ENCODE measurements at places on chromosomes 5 and 9.

DNA sequence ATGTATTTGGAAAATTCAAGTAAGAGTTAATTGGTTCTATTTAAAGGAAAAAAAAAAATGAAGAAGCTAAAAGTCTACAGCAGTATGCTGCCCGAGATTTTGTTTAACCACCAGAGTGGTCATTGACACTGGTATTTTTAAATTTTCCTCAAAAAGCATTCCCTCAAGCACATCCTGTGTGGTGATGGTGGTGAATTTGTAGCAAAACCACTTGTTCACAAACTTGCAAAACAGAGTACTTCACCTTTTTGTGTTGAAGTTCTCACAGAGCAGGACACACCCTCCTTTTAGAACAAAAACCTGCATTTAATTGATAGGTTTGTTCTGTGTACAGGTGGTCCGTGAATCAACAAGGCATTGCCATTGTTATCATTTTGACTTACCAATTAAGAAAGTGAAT is 374.2 kb downstream of the EFNA5 start:
- DNase-seq = no peak

GRCh38 chr5:8366266-8366665 is 497.3 kb downstream of the MTRR start:
- no peak for DNase-seq

GRCh38 chr5:149731617-149732323 is 1.7 kb downstream of the PPARGC1B start:
- DNase-seq = peak; percentile 22

GRCh38 chr5:163548649-163549048 is 43.2 kb downstream of the MAT2B start:
- no peak for DNase-seq

GRCh38 chr5:11268891-11269290 is 507.9 kb upstream of the DAP start:
- DNase-seq = no peak

DNA sequence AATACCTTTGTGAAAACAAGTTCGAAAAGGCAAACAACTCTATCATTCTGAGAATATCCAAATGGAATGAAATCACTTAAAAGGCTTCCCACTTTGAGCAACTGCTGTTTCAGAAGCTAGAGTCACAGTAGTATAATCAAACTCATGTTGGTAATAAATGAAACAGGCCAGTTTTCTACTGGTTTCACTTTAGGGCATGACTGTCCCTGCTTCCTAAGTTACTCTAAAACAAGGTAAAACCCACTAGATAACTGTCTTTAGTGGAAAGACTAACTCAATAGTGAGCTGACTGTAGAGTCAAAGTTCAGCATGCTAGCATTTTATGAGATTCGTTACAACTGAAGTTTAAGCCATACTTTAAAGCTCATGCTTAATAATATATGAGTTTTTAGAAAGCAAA is 6.0 kb downstream of the CDC26 start:
- DNase-seq = no peak

- no peak for DNase-seq
Observed at GRCh38 chr5:179054036-179054785, 6.0 kb upstream of the ZNF354C start.

DNA sequence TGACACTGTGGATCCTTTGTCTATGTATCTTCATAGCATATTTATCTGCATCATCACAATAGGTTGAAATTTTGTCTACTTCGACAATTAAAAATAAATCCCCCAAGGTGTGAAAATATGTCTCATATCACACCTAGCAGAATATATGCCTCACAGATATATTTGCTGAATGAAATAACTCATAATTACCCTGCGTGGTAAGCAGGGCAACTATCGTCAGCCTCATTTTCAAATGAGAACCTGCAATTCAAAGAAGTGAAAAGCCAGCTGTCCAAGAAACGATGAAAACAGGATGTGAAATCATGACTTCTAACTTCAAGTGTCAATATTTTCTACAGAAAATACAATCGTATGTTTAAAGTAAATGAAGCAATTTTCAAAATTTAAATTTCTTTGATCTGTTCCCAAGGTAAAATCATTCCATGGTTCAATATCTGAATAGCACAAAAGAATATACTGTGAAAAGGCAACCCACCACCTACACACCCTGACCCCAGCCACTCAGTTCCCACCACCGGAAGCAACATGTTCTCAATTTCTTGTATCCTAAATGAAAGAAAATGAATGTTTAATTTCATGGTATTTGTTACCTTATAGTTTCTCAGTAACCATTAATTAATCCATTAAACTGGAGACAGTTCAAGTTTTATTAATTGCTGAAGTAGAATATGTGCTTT is 57.1 kb downstream of the TBCA start:
- no peak for DNase-seq

- DNase-seq = no peak
Observed at GRCh38 chr9:95482621-95483020, 34.1 kb downstream of the PTCH1 start.

DNA sequence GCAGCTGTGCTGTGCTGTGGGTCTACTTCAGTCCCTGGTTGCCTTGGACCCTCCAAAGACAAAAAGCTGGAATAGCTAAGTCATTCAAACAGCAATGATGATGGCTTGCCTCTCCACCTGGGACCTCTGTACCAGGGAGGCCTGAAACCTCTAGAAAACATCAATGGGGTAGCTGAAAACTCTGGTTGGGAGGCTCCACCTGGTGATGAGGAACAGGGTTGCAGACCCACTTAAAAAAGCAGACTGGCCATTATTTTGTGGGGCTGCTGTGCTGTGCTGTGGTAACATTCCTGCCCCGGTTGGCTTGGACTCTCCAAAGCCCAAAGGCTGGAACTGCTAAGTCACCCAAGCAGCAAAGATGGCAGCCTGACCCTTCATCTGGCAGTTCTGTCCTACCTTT is 839.3 kb upstream of the ARRDC3 start:
- DNase-seq = no peak

- no peak for DNase-seq
Observed at GRCh38 chr5:19615661-19616060, 372.3 kb downstream of the CDH18 start.

- no peak for DNase-seq
Observed at GRCh38 chr5:124124711-124125229, 612.8 kb downstream of the CSNK1G3 start.

GRCh38 chr5:73405691-73406090 is 42.9 kb downstream of the FOXD1 start:
- DNase-seq = no peak

DNA sequence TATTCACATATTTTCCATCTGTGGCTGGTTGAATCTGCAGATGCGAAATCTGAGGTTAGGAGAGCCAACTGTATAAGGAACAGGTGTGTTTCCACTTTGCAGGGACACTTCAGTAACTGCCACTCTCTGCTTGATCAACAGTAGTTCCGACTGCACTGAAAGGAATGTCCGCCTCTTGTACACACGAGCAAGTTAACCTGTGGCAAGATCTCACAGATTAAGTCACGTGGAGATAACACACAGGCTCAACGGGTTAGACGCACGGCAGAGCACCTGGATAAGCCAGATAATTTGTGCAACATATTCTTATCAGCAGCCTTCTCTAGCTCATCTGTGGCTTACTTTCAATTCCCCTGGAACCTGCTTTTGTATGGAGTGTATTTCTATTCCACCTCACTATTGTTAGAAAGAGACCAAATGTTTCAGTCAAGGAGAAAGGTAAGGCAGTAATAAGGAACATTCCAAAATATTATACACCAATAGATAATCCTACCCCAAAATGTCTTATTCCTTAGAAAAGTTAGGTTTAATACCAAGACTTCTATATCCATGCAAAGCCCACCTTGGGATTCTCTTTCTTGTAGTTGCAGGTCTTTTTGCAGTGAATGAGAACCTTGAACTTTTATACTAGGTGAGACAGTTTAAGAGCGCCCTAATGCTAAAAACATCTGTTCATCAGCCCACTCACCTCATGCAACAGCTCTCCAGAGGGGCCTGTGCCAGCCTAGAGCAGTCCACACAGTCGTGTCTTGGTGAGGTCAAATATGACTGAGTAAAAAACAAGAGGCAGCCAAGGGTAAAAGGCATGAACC is 6.5 kb upstream of the C9 start:
- DNase-seq = no peak

GRCh38 chr5:17312358-17312757 is 94.9 kb downstream of the BASP1 start:
- DNase-seq = no peak

GRCh38 chr5:154276261-154276972 is 85.9 kb downstream of the GALNT10 start:
- DNase-seq = no peak

- no peak for DNase-seq
Observed at GRCh38 chr5:38871790-38872551, 26.2 kb downstream of the OSMR start.

DNA sequence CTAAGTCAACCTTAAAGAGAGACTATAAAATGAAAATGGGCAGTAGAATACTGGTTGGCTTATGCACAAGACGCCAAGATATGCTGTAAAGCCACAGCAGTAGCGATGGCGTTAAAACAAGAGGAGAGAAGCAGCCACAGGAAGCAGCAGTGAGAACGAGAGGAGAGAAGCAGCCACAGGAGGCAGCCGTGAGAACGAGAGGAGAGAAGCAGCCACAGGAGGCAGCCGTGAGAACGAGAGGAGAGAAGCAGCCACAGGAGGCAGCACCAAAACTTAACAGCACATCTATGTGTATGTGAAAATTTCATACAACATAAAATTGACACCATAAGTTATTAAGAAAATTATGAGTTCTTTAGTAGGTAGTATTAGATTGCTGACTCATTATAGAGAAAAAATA is 2318.6 kb upstream of the ACO1 start:
- no peak for DNase-seq

GRCh38 chr5:145830594-145830993 is 4.5 kb downstream of the PRELID2 start:
- DNase-seq = no peak

- DNase-seq = no peak
Observed at GRCh38 chr9:126860757-126861466, 473 bp downstream of the ZBTB34 start.

- DNase-seq = no peak
Observed at GRCh38 chr5:31346896-31347551, 153.5 kb downstream of the CDH6 start.

- no peak for DNase-seq
Observed at GRCh38 chr5:96008987-96009647, 47.5 kb upstream of the ELL2 start.

GRCh38 chr9:21728781-21729180 is 73.7 kb upstream of the MTAP start:
- no peak for DNase-seq

DNA sequence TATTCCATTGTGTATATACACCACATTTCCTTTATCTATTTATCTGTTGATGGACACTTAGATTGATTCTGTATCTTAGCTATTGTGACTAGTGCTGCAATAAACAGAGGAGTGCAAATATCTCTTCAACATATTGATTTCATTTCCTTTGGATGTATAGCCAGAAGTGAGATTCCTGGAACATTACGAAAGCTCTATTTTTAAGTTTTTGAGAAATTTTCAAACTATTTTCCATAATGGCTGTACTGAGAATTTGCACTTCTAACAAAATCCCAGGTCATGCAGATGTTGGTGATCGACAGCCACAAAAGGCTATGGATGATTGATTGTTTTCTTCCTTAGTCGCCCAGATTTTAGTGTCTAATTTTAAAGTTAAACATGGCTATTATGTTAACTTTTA is 132.7 kb upstream of the MTAP start:
- DNase-seq = no peak

GRCh38 chr5:135493406-135494180 is 41.4 kb upstream of the TIFAB start:
- no peak for DNase-seq

DNA sequence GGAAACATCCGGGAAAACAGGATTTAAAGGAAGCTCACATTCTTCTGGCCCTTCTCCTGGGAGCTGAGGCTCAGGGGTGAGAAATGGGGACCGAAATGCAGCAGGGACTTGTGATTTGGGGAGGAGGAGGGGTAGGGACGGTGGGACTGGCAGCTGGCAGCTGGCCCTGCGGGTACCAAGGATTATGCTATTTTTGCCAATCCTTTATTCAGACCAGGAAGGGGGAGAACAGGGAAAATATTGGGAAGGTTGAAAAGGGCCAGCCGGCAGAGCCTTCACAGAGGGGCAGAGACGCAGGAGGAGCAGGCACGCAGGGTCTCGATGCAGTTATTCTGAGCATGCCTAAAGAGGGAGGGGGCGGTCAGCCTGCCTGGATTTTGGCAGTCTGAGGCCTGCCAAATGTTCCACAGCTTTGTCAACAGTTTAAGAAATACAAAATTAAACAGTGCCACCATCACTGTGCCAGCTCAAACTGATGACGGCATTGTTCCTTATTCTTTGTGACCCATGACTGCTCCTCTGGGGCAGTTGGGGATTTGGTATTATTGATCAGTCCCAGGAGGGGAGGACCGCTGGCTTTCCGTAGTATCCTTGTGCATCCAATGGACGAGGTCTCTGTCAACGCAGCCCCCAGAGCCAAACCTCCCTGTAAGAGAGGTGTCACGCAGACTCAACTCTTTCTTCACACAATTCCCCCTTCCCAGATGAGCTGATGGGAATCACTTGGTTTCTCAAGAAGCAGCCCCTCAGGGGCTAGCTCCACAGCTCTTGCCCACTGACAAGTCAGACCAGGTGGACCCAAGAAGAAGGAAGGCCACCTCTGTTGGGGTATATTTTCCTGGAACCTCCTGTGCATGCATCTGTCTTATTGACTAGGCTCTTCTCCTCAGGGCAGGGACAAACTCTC is 553.3 kb downstream of the BNC2 start:
- no peak for DNase-seq

DNA sequence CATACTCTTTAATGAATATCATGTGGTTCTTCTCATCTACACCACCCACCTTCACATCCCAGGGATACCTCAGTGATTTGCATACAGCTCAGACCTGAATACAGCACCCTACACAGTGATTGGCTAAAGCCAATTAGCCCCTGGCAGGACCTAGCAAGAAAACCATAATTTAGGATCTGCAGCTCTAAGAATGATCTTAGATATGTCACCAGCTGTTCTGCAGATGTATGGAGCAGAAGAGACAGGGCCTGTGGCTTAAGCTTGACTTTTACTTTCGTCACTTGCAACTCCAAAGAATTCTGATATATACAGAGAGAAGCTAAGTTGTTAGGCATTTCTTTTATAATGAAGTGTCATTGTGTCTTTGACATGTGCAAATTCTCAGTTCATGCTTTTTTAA is 483.2 kb upstream of the C9orf72 start:
- no peak for DNase-seq

- DNase-seq = no peak
Observed at GRCh38 chr9:93296889-93297480, 113.0 kb downstream of the WNK2 start.

DNA sequence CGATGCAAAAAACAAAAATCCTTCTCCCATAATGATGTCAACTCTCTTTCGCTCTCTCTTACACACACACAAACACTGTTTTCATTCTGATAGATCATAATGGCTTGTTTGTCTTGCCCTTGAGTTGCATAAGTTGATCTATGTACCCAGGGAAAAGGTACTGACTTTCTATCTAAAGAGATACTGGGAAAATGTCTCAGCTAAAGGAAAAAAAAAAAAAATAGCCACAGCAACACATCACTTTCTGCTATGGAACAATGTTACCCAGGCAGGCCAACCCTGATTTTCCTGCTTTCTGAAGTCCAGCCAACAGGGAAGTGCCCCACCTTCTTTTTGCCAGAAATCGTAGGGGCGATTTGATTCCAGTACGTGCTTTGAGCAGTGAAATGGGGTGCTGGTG is 212.6 kb upstream of the ACTBL2 start:
- peak; percentile 25 for DNase-seq
